NCI-H226 (cell line): ENCODE measurements at places on chromosomes 13 and 19.

- DNase-seq, result no peak
Measured at GRCh38 chr13:24181991-24182702, 21.6 kb downstream of the SPATA13 start.

- no peak for DNase-seq
Measured at GRCh38 chr19:34818270-34818669, 45.3 kb upstream of the ZNF599 start.

- DNase-seq, result no peak
Measured at GRCh38 chr13:68066879-68067513, 836.9 kb upstream of the PCDH9 start.

- no peak for DNase-seq
Measured at GRCh38 chr19:19550485-19550929, 12.4 kb downstream of the CILP2 start.

DNA sequence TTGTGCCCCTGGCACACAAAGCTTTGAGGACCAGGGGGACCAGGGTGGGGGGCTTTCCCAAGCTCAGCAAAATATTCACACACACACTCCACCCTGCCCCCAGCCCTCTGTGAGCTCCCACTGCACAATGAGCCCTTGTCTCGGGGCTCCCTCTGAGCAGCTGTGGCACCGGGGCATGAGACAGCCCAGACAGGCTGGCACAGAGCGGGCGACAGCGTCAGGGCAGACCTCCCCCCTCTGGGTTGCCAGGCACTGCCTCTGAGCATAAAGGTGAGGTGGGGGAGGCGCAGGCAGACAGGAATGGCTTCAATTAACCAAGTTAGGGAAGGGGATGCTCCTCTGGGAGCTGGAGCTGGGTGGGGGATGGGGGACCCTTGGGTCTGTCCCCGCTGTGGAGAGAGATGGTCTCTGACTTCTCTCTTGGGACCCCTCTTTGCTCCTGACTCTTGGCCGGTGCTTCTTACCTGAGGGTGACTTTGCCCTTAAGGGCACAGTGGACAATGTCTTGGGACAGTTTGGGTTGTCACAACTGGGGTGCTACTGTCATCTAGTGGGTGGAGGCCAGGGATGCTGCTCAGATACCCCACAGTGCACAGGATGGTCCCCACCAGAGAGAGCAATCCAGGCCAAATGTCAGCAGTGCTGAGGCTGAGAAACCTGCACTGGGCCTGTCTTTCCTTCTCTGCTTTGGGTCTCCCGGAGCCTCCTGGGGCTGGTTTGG, 30.3 kb downstream of the LYL1 start:
- DNase-seq, result no peak

- DNase-seq, result no peak
Measured at GRCh38 chr19:45385392-45386221, 15.2 kb upstream of the ERCC2 start.

DNA sequence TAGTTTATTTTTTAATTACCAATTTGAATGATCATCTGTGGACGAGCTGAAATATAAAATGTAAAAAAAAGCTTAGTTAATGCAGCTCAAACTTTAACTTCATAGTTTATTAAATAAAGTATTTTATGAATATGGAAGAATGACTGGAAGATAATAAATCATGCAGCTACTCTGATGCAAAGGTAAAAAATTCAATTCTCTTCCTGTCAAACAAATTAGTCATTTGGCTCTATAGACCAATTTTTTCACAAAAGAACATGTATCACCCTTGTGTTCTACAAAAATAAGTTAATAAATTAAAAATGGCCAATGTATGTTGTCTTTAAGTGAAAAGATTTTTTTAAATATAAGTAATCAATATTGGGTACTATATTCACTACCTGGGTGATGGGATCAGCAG, 26.2 kb downstream of the EXOSC8 start:
- DNase-seq, result no peak
